ENCODE measurements at places on chromosomes 13 and 19.

DNA sequence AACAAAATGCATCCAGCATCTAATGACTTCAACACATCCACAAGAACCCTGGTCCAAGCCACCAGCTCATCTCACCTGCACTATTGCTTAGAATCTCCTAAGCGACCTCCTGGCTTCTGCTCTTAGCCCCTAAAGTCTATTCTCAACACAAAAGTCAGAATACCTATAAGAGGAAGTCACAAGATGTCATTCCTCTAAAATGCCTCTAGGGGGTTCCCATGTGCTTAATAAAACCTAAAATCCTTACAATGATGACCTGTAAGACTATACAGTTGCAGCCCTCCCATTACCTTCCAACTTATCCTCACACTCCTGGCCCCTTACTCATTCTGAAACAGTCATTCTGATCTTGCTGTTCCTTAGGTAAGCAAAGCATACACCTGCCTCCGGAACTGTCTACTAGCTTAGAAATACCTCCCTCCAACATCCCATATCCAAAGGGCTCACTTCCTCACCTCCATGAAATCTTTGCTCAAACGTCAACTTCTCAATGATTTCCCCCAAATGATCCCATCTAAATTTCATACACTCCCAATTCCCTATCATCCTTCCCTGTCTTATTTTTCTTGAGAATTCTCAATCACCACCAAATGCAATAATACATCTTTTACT, 10.0 kb downstream of the ATP7B start:
- no peak for DNase-seq

GRCh38 chr19:35555301-35556005, 8.0 kb downstream of the ATP4A start:
- DNase-seq: no peak

DNA sequence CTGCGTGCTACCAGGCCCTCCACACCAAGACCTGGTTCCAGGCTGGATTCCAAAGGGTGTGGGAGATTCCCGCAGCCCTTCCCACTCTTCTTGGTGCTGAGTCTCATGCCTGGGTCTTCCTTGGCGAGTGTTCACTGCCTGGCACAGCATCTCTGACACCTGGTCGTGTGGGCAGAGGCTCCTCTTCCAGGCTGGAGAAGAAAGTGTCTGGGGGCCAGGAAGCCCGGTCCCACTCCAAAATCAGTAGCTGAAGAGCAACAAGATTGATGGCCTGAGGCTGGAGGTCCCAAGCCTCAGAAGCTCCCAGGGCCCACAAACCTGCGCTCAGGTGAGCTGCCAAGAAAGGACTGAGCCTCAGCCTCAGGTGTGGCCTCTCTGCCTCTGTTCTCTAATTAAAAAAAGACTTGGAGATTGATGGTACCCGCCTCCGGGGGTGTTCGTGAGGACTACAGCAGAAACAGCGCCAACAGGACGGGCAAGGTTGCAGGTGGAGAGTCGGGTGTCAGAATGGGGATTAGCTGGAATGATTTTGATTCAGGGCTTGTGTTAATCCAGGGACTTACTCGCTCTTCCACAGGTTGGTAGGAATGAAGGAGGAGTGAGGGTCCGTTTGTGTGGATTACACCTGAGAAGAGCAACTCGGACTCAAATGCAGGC, 217.5 kb downstream of the TEX29 start:
- no peak for DNase-seq

DNA sequence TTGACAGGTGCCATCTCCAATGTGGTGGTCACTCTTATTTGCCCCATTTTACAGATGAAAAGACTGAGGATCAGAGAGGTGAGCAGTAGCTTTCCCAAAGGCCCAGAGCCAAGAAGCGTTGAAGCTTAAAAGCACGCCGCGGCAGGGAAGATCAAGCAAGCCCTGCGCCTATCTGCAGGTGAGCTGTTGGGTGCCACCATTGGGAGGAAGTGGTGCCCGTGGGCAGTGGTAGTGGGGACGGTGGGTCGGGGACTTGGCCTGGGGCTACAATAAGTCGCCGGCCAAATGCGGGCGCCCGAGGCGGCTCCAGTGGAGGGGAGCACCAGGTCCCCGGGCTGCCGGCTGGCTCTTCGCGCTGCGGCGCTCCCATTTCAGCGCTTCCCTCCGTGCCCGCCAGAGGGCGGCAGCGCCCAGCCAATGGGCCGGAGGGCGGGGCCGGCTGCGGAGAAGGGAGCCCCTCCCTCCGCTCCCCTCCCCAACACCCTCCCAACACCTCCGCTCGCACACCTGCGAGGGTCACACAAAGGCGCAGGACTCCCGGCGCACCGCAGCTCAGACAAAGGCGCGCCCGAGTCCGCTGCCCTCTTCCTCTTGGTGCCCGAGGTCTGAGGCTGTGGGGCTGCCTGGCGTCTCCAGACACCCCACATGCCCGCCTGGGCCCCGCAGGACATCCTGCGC, 744 bp upstream of the POU2F2 start:
- DNase-seq: peak; percentile 82

DNA sequence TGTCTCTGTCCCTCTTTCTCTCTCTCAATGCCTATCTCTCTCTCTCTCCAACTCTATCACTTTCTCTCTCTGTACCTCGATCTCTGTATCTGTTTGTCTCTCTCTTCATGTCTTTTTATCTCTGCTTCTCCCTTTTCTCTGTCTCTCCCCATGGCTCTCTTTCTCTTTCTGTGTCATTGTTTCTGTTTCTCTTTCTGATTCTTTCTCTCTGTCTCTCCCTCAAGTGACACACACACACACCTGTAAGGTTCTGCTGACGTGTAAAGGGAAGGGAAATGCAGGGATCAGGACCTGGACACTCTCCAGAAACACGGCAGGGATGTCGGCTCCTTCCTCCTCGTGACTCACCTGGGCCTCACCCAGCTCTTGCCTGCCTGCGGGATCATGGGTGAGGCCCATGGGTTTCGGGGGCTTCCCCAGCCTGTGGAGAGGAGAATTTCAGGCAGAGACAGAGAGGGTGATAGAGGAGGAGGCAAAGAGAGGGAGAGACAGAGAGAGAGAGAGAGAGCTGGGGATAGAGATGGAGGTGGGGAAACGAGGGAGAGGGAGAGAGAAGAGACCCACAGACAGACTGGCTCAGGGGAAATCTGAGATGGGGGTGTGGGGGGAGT, 5.4 kb upstream of the PLAUR start:
- no peak for DNase-seq

Data from activated CD8-positive, alpha-beta memory T cell treated with anti-CD3 and anti-CD28 coated beads, Interleukin-2, amount 10 ng/mL, durations not matched to agents 7 days and 5 days (primary cell).